ENCODE measurements at places on chromosomes 4 and X.
A peak's percentile ranks its signal among the peaks of the same experiment; 100 is the strongest.

DNA sequence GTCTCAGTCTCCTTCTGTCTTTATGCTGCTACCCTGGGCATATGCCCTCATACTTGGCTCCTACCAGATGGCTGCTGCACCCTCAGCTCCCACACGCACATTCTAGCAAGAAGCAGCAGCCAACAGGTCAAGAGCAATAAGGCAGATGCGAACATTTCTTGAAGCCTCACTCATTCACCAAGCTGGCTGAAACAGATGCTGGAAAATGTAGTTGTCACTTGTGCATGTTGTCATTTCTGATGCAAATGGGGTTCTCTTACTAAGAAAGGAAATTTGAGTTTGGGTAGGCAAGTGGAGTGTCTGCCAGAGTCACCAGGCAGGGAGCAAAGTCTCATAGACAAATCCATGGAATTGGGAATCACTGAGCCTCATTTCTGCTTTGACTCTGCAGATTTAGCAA lies 57.4 kb upstream of the SORBS2 start:
- no peak for DNase-seq

DNA sequence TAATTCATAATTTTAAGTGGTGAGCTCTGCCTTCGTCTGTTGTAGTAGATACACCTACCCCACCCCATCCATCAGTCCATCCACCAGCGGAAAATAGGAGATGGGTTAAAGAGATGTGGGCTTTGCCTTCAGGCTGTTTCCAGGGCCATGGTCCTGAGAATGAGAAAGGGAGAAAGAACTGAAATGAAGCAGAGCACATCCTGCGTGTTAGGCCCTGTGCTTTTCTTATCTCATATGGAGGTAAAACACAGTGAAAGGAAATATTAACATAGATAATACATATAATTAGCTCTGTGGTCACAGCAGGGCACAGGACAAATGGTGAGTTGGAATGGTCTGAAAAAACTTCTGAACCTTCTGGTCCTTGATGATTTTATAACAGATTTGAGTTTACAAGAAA lies 393.5 kb downstream of the BMPR1B start:
- no peak for DNase-seq

DNA sequence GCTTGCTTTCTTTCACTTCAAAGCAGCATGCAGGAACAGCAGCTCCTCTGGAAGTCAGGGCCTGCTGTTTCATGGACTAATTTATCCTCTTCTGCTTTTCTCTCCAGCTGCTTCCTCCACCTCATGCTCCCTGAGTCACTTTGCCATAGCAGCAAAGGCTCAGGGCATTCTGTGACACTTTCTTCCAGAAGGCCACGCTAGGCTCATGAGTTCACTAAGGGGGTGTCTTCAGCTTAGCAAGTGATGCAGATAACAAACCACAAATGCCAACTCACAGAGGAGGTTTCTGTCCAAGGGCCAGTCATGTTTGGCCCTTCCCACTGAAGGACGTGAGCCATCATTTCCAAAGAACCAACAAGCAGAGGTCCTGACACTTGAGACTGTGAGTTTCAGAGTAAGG lies 200.2 kb downstream of the ADGRA3 start:
- DNase-seq = no peak

DNA sequence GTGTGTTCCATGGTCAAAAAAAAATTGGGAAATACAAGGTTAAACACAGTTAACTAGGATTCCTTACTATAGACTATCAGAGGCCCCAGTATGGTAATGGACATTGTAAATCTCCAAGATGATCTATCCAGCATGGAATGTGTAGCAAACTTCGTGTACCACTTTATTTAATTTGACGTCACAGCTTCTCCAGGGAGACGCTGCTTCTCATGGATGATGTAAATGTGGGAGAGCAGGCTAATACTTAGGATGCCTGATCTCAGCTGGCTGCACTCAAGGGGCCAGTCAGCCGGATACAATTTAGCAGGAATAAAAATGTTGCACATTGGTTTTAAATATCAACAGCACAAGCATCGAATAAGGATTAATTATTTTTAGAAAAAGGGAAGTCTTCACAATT lies 111.7 kb upstream of the HPF1 start:
- DNase-seq = no peak

- no peak for DNase-seq
These were observed 59.5 kb downstream of the CD38 start for GRCh38 chr4:15837591-15837990.

DNA sequence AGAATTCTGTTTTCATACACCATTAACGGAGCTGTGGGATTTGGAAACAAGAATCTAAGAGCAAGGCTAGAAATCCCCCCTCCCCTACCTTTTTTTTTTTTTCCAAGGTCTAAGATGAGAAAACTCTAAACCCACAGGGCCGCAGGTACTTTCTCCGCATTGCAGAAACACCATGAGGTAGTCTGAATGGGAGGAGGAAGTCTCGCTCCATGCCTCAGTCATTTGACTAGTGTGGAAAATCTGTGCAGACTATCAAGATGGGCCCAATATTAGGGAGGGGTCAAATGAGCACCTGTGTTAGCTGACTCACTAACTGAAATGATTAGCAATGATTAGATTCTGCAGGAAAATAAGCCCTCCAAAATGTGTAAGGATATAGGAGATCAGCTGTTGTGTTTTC lies 40.9 kb upstream of the MAP3K15 start:
- DNase-seq = no peak

DNA sequence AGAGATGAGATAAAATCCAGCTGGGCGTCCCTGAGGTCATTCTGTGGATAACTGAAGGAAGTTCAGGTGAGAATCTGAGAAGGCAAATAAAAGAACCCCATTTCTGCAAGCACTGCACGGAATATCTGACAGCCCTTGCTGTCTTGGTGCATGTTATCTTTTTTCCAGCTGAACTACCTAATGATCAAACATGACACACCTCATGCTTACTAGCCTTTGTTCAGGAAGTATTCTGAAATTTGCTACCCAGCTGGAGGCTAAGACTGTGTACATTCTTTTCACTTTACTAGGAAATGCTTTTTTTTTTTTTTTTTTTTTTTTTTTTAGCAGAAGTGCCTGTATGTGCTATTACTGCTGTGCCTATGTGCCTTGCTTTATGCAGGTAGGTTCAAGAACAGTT lies 718.1 kb downstream of the SMARCA1 start:
- no peak for DNase-seq

DNA sequence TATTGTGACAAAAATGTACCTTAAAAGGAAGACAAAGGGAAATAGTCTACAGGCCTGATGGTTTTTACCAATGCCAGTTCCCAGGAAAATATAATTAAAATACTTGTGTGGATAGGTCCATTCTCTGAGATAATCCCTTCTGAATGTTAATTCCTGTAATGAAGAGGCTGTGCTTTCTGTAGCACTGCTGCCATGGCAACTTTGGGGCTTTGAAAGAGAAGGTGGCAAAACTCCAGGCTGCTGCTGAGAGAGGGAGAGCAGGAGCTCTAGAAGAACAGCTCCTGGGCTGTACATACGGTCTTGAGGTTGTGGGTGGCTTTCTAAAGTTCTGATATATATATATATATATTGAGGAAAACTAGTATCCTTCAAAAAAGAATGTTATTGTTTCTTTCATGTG lies 125.4 kb downstream of the PDLIM5 start:
- peak; percentile 57 for DNase-seq

DNA sequence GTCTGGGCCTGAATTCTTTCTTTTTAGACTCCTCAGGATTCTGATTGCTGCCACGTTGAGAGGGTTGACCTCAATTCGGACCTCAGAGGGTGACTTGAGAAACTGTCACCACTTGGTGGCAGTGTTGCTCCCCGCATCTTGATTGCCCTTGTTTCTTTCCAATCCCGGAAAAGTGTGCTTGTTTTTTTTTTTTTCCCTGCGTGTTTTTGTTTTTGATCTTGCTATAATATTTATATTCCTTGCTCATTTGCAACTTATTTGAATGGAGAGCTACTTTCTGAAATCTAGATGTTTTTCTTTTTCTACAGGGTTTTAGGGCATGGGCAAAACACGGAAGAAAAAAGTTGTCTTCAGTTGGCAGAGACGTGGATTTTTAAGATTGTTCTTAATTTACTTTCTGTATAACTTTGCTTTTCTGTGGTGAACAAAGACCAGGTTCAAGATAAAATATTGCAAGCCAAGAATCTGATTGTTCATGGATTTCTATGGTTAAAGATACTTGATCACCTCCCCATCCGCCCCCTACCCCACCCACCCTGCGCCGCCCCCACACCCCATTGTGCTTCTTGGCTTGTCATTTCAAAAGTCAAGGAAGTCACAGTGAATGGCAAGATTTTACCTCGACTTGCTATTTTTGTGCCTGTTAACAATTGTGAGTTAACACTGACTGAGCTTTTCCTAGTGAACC lies 102.0 kb downstream of the PTTG2 start:
- DNase-seq = peak; percentile 91

DNA sequence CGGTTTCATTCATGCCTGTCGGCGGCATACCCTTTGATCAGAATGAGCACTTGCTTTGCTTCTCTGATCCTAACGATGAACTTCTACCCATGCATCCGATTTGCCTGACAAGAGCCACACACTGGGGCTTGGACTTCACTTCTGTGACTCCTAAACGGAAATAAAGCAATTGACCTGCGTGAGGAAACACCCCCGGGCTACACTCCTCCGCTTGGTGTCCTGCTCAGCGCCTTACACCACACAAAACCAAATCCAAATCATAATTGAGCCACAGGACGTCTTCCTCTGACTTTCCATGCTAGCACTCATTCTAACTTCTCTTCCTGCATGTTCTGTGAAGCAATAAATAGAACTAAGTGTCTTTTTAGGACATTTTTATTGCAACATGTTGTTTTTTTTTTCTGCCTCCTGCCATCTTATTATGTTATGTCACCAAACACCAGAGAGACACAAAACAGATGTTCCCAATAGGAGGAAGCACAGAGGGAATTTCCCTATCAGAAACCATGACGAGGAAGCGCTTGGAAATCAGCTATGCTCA lies 110.8 kb upstream of the FAM9B start:
- no peak for DNase-seq

DNA sequence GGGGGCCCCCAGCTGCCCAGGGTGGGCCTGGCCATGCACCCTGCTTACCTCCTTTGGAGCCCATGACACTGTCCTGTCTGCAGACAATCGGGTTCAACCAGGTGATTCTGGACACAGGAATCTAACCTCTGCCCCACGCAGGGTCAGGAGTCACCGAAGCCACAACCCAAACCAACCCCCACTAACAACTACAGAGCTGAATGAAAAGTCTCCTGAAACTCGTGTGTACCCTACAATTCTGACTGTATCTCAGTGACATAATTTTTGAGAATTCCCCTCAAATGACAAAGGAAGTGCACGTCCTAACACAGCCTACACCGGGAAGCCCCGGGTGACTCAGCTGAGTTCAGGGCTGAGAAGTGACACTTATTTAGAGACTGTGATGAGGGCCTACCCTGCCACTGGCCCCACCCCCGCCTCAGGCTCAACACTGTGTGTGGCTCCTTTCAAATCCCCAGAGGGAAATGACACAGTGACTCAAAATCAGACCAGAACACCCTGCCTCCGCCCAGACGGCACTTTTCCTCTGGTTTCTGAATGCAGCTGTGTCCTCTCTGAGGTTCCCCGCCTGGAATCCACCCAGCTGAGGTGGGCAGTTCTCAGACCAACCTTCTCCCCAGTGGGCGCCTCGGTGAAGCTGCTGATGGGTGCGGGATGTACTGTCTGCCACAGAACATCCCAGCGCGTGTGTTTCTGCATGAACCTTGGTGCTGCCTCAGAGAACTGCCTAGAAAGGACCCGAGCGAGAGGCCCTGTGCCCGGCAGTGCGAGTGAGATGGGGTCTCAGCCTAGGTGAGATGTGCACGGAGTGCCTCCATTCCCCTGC lies 9.9 kb downstream of the TNIP2 start:
- no peak for DNase-seq

DNA sequence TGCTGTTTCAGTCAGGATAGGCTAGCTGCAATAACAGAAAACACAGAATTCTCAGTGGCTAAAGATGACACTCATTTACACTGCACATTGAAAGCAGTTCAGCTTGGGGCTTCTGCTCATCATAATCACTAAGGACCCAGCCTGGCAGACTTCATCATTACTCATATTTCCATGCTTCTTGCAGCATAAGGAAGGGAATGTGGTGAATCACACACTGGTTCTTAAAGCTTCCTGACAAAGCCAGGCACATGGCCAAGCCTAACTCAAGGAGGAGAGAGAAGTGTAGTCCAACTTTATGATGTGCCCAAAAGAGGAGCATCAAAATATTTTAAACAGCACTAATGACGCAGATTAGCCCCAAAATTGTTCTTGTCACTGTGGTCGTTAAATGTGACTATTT lies 186.5 kb downstream of the BANK1 start:
- DNase-seq = peak; percentile 97

GRCh38 chrX:44996277-44996676 lies 123.3 kb downstream of the KDM6A start:
- no peak for DNase-seq

DNA sequence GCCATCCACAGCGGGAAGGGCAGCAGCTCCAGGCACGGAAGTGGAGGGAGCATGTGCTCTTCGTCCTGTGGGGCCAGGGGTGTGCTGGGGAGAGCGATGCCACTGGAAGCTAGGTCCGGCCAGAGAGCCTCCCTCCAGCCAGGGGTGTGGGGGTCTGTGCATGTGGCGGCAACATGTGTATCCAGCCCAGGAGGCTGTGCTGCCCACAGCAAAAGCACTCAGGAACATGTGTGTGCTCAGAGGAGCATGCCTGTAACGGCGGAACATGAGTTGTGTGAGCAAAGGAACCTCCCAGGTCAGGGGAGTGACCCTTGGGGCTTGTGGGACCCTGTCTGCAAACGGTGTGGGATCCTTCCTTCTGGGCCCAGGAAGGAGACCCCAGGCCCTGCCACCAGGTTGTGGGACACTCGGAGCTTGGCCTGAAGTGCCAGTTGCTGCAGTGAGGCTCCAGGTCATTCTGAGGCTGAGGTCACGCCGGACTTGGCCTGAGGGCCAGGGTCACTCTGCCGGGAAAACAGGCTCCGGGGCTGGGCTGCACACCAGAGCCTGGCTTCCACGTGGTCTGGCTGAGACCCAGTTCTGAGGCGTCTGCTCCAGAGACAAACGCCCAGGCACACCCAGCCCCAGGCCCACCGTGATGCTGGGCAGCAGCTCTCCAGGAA lies 37.2 kb downstream of the CPLX1 start:
- DNase-seq = no peak

DNA sequence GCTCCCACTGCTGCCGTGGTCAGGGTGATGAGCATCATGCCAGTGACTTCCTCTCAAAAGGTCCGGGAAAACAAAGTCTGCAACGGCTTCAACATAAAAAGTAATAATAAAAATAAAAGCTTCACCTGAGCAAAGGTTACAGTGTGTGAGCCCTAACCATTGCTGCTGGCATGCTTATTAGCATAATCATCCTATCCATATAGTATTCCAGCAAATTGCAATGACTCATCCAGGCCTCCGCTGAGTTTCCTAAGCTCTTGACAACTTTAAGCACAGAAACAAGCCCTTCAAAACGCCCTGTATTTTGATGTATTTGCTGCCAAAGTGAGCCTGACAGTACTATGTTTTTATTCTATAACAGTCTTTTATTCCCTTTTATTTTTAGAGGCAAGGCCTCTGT lies 100.5 kb downstream of the AASDH start:
- DNase-seq = no peak
